Calu3 (cell line): ENCODE measurements at places on chromosomes 7 and 10. TPM values are rescaled to one million over a fixed set of nuclear protein-coding genes. Genes with fewer than 3 reads are reported as not detected.
A peak's percentile ranks its signal among the peaks of the same experiment; 100 is the strongest.

GRCh38 chr10:117716889-117717288 is 174.3 kb downstream of the EMX2 start:
- DNase-seq = no peak

Gene CALML5
- not detected in 2 replicates for total RNA-seq

- no peak for DNase-seq
Measured at GRCh38 chr10:69377933-69378332, 38.8 kb downstream of the TACR2 start.

GRCh38 chr10:117160567-117160966 is 22.5 kb upstream of the VAX1 start:
- no peak for DNase-seq

- no peak for DNase-seq
Measured at GRCh38 chr7:22329816-22330524, 27.0 kb downstream of the RAPGEF5 start.

DNA sequence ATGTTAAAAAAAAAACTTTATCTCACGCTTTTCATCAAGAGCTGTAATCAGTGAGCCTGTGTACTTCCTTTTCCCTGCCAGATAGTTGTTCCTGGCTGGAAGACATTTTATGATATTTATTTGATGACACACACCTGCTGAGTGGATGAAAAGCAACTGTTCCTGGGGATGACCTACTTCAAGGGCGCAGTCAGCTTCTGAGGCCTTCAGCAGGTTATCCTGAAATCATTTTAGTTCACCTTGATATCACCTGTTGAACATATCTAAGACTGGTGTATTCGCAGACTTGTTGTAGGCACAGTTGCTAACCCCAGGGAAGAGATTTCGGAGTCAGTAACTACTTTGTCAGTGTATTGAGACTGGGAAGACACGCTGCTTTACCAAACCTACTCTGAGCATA is 234.5 kb upstream of the TCF7L2 start:
- no peak for DNase-seq

Gene DYDC2
- total RNA-seq = not detected in 2 replicates

DNA sequence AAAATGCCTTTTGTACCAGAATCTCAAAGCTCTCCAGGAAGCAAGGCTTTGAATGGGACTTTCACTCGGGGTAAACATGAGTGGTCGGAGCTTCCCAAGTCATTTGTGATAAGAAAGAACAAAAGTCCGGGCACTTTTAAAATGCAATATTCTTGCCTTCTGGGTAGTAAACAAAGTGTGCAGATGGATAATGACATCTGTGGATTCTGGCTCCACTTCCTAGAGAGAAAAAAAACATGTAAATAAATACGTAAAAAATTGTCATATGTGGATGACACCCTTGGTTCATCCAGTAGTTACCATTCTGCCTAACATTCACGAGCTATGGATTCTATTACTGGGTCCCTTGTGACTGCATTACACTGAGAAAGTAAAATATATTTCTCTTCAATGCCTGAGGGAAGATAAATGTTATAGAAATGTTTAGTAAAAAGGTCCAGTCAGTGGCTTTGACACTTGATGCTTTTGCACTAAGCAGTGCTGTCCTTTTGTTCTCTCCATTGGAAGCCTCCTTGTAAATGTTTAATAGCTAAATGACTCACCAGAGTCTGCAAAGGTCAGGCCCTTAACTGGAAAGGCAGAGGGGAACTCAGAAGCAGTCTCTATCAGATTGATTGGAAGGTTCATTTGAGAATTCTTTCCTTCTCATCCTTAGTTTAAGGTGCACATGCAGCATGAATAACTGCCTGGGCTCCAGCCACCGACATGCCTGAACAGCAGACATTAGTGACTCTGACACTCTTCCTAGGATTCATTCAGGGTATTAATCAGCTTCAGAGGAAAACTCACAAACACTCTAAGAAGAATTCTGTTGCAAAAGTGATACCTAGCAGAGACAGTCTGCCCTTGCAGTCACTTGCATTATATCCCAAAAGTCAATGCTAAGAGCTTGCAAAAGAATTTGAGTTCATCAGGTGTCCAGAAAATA is 11.7 kb upstream of the EDRF1 start:
- no peak for DNase-seq

- no peak for DNase-seq
Measured at GRCh38 chr7:19775578-19775977, 2.2 kb upstream of the TMEM196 start.

GRCh38 chr10:71463111-71463510 is 66.4 kb downstream of the CDH23 start:
- no peak for DNase-seq

GRCh38 chr7:69630292-69630691 is 32.0 kb downstream of the AUTS2 start:
- no peak for DNase-seq

Gene ASB15
- not detected in 2 replicates for total RNA-seq

DNA sequence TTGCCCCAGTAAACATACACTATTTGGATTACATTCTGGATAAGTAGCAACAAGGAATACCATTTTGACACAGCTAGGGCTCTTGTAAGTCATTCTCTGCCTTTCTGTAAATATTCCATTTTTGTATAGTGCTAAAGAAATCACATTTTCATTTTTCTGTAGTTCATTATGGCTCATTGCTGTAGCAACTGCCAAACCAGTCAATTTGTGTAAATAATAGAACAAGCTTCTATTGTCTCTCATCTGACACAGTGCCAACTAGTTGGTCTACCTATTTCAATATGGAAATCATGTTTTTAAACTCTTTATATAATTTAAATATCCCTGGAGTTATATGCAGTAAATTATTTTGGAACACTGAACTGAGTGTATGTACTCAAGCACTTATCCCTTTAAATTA is 193.7 kb downstream of the RELN start:
- DNase-seq = no peak

GRCh38 chr7:20911081-20911480 is 124.4 kb upstream of the SP8 start:
- no peak for DNase-seq

Gene CUBN
- 0.27 and 0.92 TPM in 2 replicates for total RNA-seq

- no peak for DNase-seq
Measured at GRCh38 chr7:147279964-147280374, 1163.4 kb downstream of the CNTNAP2 start.

- DNase-seq = no peak
Measured at GRCh38 chr7:44158096-44158872, 17.2 kb upstream of the MYL7 start.

- DNase-seq = peak; percentile 71
Measured at GRCh38 chr7:77538281-77539212, 1.5 kb downstream of the PTPN12 start.

DNA sequence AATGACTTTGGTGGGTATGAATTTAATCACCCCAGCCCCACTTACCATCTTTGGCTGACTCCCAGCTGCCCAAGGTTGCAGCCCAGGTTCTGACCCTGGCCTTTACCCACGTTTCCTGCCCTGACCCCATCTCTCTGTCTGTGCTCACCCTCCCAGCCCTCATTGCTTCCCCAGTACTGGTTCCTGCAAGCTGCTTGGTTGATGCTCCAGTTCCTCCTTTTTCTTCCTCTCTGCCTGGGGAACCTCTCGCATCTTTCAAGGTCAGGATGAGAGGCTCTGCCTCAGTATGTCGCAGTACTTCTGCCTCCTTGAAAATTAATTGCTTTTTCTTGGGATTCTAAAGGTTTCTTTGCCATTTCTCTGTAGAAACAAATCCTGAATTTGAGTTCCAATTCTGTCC is 263.8 kb upstream of the ZNF32 start:
- DNase-seq = no peak

GRCh38 chr7:126411821-126412383 is 840.8 kb downstream of the GRM8 start:
- DNase-seq = no peak

- DNase-seq = peak; percentile 39
Measured at GRCh38 chr10:104622598-104623209, 18.4 kb upstream of the SORCS3 start.

Gene OPALIN
- total RNA-seq = not detected in 2 replicates

Gene GTF2IRD1
- 29.2 and 31.1 TPM in 2 replicates for total RNA-seq

DNA sequence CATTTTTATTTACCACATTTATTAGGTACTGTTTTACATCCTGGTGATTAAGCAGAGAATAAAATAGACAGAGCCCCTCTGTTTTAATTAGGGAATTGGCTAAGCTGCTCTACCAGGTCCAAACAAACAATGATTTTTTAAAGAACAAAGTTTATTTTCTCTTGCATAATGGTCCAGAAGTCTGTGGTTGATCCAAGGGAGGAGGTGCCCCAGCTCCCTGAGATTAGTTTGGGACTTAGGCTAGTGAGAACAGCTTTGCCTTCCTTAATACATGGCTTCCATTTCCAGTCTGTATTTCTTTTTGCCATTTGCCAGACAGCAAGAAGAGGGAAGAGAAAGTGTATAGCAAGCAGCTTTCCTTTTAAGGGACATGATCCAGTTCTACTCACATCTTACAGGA is 2.9 kb upstream of the MIOS start:
- DNase-seq = no peak

- no peak for DNase-seq
Measured at GRCh38 chr7:55474944-55475854, 97.1 kb downstream of the VOPP1 start.

Gene LBX1
- total RNA-seq = not detected in 2 replicates

Gene SUV39H2
- 32.0 and 33.7 TPM in 2 replicates for total RNA-seq

GRCh38 chr7:88146616-88147015 is 73.2 kb downstream of the SRI start:
- no peak for DNase-seq

- no peak for DNase-seq
Measured at GRCh38 chr10:54009672-54010071, 791.4 kb downstream of the PCDH15 start.

Gene CYP26C1
- 0.39 and 0.45 TPM in 2 replicates for total RNA-seq
